ENCODE measurements at places on chromosomes 6 and 20.

DNA sequence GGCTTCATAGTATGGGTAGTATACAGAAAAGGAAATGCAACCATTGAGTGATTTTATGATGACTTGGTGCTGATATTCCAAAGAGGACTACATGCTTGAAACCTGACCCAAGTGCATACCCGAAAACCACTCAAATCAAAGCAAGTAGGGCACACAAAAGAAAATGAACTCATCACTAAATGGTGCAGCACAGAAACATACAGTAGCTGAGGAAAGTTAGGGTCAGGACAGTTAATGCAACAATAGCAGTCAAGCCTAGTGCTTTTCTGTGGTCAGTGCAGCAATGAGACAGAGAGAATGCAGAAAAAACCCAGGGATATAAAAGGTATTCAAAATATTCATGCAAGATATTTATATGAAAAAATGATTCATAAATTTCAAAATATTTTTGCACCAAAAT lies 711.1 kb downstream of the EPHA7 start:
- DNase-seq = no peak

GRCh38 chr6:41367700-41368099 lies 32.3 kb downstream of the NCR2 start:
- peak; percentile 89 for DNase-seq

DNA sequence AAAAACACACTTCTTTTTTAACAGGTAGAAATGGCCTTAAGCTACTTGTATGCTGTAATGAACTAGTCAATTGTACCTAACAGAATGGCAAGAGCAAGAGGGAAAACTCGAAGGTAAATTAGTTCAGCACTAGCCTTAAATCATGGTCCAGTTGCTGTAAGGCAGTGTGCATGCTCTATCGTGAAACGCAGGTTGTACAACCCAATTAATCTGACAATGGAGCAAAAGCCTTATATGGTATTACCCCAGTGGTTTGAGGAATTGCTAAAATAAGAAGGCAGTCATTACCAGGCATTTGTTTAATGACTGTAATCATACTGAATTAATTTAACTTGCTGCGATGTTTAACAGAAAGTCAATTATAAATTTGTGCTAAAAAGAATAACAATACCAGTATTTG lies 69.3 kb upstream of the SOX4 start:
- DNase-seq = no peak

GRCh38 chr6:133973109-133973971 lies 20.3 kb downstream of the TBPL1 start:
- DNase-seq = peak; percentile 46

DNA sequence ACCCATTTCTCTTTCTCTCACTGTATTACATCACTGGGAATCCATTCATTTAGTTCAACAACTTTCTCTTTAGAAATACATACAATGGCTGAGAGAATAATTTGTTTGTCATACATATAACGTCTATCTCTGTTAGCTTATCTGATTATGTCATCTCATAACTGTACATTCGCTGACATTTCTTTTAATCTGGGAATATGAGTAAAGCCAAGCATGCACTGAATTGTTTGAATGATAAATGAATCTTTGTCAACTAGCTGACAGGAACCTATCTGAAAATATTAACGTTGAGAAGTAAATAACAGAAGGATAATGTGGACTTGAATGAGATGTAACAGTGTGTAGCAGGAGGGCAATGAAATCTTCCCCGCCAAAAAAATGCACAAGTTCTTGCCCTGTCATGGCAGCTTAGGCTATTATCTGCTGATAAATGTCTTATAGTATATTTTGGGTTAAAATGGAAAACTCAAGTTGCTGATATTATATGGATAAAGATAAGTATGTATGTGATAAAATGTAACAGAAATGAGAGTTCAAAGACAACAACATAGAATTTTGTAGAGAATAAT lies 581.2 kb upstream of the ADGRB3 start:
- DNase-seq = no peak

- no peak for DNase-seq
These were observed 348.4 kb downstream of the KIF16B start for GRCh38 chr20:16224836-16225235.

- DNase-seq = no peak
These were observed 1.4 kb downstream of the TMEM170B start for GRCh38 chr6:11538819-11539468.

DNA sequence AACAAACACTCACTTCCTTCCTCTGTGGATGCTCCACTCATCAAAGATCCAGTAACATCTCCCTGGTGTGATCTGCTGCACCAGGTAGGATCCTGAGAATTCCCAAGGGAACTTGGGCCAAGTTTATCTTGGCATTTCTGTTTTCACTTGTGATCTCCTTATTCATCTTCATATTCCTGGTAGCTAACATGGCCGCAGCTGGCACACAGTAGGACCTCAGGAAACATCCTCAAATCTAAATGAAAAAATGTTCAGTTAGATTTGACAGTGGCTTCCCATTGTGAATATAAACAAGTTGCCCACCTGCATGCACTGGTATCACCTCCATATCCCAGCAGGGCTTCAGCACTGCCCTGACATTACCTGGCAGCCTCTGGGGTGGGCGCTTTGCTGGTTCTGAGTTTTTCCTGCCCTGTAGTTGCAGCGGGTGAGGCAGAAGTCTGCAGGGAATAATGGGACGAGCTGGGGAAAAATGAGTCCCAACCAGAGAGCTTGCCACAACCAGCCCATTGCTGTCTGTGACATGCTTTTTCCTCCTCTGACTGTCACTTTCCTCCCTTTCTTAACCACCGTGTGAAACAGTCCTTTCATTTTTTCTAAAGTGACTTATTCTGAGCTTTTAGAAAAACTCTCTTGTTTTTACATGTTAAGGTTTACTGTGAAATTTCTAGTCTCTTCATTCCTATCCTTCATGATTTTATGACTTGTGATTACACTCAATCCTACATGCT lies 9.4 kb upstream of the DSTN start:
- DNase-seq = no peak

All from iPS-NIHi11 (cell line).